ENCODE measurements at places on chromosomes 13 and 19.

GRCh38 chr19:3516675-3517207, 10.6 kb downstream of the FZR1 start:
- no peak for DNase-seq

DNA sequence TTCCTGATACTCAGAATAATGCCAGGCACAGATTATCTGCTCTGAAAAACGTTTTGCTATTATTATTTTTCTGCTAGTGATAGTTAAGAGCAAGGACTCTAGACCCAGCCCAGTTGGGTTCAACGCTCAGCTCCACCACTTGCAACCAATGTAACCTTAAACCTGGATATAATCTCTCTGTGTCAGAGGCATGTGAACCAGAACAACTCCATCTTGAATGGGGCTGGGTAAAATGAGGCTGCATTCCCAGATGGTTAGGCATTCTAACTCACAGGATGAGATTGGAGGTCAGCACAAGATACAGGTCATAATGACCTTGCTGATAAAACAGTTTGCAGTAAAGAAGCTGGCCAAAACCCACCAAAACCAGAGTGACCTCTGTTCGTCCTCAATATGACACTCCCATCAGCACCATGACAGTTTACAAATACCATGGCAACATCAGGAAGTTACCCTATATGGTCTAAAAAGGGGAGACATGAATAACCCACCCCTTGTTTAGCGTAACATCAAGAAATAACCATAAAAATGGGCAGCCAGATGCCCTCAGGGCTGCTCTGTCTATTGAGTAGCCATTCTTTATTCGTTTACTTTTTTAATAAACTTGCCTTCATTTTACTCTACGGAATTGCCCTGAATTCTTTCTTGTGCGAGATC, 13.6 kb downstream of the FAM187B start:
- DNase-seq: no peak

GRCh38 chr13:40779796-40780285, 8.9 kb upstream of the MRPS31 start:
- DNase-seq: no peak

- no peak for DNase-seq
Observed at GRCh38 chr19:22893855-22894270, 61.8 kb downstream of the ZNF723 start.

DNA sequence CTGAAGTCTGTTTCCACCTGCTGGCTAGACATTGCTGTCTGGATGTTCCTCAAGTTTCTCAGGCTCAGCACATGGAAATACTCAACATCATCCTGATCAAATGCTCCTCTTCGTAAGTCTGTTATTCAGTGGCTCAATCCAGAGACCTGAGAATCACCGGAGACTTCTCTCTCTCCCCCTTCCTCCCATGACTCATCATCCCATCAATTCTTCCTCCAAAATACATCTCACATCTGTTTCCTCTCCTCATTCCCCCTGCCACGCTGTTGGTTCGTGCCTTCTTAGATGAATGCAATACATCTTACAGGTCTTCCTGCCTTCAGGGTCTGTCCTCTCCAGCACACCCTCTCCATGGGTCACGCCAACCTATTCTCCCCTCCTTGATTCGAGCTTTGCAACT, 7.4 kb upstream of the RXFP2 start:
- no peak for DNase-seq

- no peak for DNase-seq
Observed at GRCh38 chr19:55441319-55441691, 1.8 kb downstream of the SHISA7 start.

DNA sequence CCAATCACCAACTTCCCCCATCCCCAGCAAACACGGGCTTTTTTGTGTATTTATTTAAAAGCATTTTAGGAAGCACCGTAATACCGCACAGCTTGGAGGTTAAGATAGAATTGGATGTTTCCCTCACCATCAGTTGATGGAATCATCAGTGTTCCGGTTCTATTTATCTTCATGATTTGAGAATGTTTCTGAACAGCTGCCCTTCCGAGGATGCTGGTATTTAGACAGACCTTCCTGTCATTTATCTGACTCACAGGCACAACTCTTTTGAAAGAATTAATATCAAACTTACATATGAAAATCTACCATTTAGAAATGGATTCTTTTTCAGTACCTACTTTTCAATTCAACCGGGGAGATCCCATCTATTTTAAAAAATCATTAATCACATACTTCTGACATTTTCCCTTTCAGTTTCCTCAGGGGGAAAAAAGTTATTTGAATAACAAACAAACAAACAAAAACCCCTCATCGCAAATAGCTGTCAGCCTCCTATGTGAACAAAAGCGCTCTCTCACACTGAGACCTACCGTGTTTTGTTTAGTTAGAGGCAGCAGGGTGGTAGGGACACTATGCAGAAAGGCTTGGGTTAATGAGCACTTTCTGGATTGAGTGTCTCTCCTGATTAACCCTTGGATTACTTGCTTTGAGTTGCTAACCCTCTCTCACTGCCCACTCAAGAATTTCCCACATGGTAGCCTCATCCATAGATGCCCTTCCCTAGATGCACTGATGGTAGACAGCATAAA, 189.3 kb downstream of the TM9SF2 start:
- DNase-seq: no peak

GRCh38 chr19:42563352-42564210, 31.1 kb downstream of the CEACAM8 start:
- DNase-seq: no peak

- DNase-seq: no peak
Observed at GRCh38 chr13:40996426-40997092, 22.6 kb downstream of the ELF1 start.

DNA sequence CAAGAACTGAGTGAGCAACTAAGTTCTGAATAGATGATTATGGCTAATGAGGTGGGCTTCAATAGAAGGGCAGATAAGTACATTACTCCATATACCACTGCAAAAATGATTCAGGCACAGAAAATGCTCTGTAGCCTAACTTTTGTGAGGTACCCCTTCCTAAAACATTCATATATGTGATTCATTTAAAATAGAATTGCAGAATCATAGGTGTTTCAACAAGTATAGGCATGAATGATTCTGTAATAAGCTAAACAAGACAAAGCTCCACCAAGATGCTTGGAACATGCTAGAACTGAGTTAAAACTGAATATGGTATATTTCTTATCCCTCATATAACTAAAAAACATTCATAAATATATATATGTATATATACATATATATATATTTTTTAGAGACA, 12.1 kb downstream of the KBTBD7 start:
- DNase-seq: no peak

- no peak for DNase-seq
Observed at GRCh38 chr13:32849369-32849768, 166.9 kb upstream of the KL start.

DNA sequence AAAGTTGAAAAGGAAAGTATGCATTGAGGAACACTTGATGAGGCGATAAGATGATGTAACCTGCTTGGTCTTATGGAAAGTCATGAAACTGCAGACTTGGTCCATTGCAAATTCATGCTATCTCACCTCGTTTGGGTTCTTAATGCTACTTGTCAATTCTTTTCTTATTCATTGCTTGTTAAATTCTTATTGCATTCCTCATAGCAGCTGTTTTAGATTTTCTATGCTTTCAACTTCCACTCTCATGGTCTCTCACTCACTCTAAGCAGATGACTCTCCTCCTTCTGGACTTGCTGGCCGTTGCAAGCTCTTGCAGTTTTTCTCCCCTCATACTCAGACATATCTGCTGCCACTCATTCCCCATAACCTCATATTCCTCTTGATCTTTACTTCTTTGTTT, 67.8 kb upstream of the CSNK1A1L start:
- no peak for DNase-seq

- no peak for DNase-seq
Observed at GRCh38 chr13:113836768-113837559, 26.9 kb downstream of the GAS6 start.

GRCh38 chr13:79725841-79726240, 244.9 kb downstream of the NDFIP2 start:
- DNase-seq: no peak
